ENCODE measurements at places on chromosomes 6 and 20.

DNA sequence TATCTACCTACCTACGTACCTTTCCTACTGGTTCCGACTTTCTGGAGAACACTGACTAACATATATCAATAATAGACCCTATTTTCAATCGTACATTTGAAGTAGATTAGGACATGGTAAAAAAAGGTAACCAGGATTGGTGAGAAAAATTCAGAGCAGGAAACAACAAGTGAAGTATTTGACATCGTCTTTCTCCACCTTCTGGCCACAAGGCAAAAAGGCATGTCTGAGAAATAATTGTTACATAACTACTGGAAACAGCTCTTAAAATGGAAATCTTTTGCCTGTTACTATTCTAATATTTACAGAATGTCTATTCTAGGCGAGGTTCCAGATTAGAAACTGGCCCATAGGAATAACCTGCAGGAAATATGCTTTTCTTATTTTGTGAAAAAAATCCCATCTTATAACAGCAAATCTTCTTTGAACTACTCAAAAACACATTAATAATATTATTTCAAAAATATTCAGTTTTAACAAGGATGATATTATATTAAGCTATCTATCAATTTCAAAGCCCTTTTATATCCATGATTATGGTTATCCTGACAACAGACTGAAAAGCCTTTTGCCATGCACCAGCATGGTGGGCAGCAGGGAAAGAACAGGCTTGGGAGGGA is 80.8 kb downstream of the RCAN2 start:
- no peak for DNase-seq

DNA sequence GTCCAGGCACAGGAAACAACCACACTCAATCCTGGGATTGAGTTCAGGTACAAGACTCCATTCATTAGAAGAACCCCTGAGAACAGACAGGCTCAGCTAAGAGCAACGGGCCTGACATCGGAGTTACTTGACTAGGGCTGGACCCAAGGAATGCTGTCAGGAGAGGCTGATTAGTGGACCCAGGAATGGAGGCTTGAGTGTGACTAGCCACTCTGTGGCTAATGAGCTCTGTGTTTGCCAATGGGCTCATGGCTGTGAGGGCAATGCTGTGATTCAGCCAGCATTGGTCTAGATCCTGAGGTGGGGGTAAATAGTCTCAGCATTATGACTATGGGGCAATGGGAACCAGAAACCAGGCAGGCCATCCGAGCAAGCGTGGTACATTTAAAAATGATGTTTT is 71.8 kb downstream of the RIOK1 start:
- no peak for DNase-seq

- DNase-seq: no peak
Observed at GRCh38 chr6:29603930-29604329, 19.0 kb downstream of the OR2H2 start.

DNA sequence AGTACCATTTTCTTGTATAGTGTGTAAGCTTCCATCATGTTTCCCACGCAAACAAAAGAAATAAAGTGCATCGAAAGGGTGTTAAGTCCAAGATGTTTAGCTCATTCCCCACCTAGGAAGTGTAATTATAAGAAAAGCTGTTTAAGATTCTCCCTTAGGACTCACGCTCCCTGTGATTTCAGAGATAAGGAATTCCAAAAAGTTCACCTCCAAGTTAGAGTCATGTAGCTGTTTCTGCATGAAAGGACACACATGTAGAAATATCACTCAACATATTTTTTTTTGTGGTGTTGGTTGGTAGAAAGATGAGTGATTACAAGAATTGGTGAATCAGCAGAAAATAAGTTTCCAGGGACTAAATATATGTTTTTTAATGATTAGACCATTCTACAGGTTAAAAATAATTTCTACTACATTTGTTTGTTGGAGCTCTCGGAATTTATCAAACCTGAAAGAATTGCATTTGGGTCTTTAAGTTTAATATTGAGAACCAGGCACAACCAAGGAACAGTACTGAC is 10.4 kb downstream of the OPN5 start:
- DNase-seq: no peak

DNA sequence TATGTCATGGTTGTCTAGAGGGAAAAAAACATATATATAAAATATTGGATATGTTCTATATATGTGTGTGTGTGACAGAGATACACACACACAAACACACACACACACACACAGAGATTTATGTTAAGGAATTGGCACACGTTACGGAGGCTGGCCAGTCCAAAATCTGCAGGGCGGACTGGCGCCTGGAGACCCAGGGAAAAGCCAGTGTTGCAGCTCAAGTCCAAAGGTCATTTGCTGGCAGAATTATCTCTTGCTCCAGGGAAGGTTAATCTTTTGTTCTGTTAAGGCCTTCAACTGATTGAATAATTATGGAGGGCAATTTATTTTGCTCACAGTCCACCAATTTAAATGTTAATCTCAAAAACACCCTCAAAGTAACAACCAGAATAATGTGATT is 37.5 kb upstream of the PDE7B start:
- no peak for DNase-seq
